Thymus (tissue), 14 donors: ENCODE measurements at places on chromosomes 16 and 17. TPM values are rescaled to one million over a fixed set of nuclear protein-coding genes. Genes with fewer than 3 reads are reported as not detected.

Gene HNF1B
- 0.05 TPM for total RNA-seq

Gene WNK4
- total RNA-seq: 0.05 TPM

- no peak for DNase-seq
Measured at GRCh38 chr16:11835891-11836649, 15.3 kb downstream of the RSL1D1 start.

DNA sequence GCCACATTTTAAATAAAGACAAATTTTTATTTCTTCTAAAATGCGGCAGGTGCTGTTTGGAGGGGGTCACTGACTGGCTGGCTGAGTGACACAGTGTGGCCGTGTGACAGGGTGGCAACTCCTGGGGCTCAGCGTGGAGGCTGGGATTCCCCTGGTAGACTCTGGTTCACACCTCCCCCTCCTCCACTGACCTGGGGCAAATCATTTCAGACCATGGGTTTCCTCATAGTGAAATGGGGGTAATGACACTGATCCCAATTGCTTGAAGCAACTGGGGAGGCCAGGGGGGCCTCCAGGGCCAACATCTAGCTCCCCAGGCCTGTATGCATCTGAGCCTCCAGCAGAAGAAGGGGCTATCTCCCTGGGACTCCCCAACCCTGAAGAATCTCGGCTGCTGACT, 6.6 kb downstream of the HSD11B2 start:
- DNase-seq: no peak

DNA sequence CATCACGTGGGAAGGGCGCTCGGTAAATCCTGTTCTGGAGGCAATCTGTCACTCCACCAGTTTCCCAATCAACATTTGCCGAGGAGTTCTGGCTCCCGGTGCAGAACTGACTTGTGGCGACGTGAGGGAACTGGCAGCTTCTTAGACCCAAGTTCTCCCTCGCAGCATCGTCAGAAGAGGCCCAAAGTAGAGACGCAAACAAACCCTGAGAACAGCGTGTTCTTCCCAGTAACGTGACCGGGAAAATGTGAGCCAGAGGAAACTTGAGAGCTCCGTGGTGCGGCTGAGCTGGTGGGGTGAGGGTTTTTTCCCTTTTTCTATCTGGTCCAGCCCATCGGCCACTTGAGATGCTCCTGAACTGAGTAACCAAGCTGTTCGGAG, 158.9 kb upstream of the CACNG5 start:
- DNase-seq: no peak

- no peak for DNase-seq
Measured at GRCh38 chr16:29182501-29182900, 197.6 kb downstream of the LAT start.

DNA sequence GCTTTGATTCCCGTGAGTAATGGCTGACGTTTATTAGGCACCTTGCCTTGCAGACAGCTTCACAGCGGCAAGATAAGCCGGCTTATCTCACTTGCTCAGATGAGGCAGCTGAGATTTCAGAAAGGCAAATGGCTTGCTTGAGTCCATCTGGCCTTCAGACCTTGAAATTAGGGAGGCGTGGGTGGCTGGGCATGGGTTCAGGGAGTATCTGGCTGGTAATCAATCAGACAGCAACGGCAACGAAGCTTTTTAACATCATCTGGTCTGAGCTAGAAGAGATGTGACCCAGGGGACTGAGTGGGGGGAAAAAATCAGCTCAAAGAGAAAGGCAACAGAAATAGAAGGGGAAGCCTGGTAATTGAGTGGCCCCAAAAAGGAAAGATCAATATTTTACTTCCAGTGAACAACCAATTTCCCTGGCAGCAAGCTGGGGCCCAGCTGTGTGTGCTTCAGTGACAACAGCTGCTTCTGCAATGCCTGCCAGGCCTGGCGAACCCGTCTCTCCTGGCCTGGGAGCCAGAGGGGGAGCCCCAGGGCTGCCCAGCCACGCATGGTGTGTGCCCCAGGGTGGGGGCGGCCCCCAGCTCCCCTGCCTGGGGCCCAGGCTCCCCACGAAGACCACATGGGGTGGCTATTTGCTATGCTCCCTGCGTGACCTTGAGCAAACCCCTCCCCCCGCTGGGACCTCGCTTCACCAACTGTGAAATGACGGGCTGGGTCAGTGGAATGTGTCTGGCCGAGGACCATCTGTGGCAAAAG, 34.0 kb downstream of the RAB11FIP4 start:
- no peak for DNase-seq

- no peak for DNase-seq
Measured at GRCh38 chr16:57924514-57924913, 46.4 kb downstream of the CNGB1 start.

DNA sequence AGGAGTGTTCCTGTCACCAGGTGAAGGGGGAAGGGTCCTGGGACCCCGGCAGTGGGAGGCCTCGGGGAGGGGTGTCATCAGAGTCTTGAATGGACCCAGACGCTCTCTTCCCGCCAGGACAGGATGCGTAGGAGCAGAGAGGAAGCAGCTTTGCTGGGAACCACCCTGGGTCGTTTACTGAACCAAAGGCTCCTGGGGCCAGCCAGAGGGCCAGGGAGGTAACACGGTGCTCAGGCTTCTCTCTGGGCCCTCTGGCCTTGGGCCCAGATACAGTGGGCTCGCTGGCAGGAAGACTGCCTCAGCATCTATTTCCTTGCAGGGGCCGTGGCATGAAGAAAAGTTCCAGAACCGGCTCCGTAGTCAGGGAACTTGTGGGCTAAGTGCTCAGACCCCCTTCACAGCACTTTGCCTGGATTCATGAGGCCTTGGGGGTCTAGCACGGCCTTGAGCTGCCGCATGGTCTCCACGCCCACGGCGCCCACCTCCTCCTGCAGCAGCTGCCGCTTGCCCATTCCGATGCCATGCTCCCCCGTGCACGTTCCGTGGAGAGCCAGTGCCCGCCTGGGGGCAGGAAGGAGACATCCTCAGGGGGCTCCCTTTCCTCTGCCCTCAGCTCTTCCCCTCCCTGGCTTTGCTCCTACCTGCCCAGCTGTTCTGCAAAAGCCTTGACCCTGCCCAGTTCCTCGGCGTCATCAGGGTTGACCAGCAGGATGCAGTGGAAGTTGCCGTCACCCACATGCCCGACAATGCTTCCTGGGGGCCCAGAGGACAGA, 4.4 kb downstream of the LDHD start:
- no peak for DNase-seq
